ENCODE measurements at places on chromosomes 4 and X.

DNA sequence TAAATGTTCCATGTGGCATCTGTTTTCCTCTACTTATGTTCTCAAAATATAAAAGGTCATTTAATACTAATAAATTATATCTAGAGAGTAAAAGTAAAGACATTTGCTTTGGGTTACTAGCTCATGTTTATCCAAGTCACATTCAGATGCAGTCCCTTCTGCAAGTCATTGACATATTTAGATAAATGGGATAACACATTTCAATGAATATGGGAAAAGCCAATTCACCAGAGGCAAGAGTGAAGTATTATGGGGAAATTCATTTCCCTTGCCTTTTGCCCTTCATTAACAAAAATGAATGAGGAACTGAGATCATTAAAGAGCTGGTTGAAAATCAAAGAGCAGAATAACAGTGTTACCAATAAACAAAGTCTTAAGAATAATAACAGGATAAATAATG lies 306.2 kb upstream of the FSTL5 start:
- DNase-seq: no peak

DNA sequence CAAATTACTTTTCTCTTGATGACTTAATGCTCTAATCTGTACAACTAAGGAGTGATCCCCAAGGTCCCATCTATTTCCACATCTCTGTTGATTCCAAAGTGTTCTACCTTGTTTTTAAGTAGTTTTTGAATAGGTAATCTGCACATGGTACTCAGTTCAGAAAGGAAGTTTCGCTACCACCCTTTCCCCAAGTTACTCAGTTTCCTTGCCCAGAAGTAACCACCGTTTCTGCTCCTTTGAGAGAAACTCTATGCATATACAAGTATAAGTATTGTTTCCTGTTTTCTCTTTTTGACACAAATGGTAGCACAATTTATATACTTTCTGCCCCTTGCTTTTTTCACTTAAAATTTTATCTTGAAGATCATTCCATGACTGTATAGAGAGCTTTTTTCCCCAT lies 18.1 kb downstream of the TMEM154 start:
- DNase-seq: no peak

DNA sequence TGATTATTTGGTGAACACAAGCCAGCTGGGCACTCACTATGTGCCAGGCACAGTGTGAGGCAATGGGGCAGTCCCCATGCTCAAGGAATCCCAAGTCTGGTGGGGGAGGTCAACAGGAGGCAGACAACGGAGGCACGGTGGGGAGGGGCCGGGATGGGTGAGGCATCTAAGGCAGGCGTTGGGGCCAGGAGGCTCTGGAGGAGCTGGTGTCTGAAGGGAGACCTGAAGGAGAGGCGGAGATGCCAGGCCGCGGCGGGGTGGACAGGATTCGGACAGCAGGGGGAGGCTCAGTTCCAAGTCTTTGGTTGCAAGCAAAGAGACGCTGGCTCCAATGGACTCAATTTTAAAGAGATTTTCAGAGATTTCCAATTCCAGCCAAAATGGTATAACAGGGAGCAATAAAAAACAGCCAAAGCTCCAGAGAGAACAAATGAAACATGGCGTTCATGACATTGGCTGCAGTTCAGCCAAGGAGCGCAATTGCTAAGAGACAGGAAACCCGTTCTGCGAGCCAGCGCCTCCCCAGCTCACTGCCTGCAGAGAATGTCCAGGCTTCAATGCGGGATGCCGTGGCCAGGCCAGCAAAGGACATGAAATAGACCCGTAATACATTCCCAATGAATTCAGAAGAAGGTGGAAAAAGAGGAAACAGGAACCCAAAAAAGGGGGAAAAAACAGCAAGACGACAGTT lies 105.2 kb upstream of the LRPAP1 start:
- no peak for DNase-seq

GRCh38 chr4:25433966-25434827 lies 57.1 kb downstream of the ANAPC4 start:
- no peak for DNase-seq

DNA sequence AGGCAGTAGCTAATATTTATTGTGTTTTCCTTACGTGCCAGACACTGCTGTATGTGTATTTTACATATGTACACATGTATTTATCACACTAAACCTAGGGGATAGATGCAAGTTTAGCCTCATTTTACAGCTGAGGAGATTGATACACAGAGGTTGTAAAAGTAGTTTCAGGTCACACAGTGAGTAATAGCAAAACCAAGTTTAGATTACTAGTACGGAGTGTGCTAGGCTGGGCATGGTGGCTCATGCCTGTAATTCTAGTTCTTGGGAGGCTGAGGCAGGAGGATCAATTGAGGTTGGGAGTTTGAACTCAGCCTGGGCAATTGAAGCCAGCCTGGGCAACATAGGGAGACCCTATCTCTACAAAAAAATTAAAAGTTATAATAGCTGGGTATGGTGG lies 701.1 kb upstream of the ATOH1 start:
- no peak for DNase-seq

DNA sequence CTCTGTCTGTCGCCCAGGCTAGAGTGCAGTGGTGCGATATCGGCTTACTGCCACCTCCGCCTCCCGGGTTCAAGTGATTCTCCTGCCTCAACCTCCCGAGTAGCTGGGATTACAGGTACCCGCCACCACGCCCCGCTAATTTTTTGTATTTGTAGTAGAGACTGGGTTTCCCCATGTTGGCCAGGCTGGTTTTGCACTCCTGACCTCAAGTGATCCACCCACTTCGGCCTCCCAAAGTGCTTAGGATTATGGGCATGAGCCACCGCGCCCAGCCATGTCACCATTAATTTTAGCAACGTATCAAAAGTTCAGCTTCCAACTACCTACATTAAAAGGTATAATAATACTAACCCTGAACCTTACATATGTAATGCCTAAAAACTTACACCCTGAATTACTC lies 940 bp upstream of the UTP3 start:
- peak; percentile 4 for DNase-seq

DNA sequence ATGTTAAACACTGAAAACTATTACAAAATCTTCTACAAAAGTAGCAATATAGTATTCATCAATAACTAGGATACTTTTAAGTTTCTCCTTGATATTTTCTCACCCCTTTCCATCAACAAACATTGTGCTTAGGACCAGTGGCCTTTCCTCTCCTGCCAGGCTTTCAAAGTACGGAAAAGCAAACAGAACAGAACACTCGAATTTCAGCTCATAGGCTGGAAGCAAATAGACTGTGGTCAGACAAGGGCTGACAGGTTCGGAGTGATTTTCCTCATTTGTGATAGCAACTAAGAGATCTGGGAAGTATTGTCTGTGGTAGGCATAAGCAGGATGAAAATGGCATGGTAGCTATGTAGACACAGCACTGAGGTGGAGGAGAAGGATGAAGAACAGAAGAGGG lies 68.6 kb upstream of the SORBS2 start:
- no peak for DNase-seq

DNA sequence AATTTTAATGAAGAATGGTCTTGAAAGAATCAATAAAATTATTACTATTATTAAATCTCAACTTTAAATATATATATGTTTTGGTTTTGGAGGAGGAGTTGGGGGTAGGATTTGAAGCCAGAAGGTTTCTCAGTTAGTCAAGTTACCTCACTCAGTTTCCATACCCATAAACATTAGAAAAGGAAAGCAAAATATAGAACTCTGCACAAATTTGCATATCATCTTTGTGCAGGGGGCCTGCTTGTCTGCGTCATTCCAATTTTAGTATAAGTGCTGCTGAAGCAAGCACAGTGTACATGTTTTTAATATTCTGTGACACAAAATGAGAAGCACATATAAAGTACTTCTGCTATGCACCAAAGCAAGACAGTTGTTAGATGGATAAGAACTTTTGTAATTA lies 47.5 kb upstream of the SCRG1 start:
- no peak for DNase-seq

Data from CD4-positive, alpha-beta T cell treated with Interleukin-6 for 4 hours (primary cell).